ENCODE measurements at places on chromosomes 5 and 9. TPM values are rescaled to one million over a fixed set of nuclear protein-coding genes. Genes with fewer than 3 reads are reported as not detected.

The TMEM141 gene
- polyA plus RNA-seq = 58.1 TPM

The GLRA1 gene
- not detected for polyA plus RNA-seq

The TXNDC8 gene
- not detected for polyA plus RNA-seq

The CEL gene
- not detected for polyA plus RNA-seq

The SV2C gene
- 0.01 TPM for polyA plus RNA-seq

The SERINC5 gene
- 5.0 TPM for polyA plus RNA-seq

The RNF224 gene
- not detected for polyA plus RNA-seq

The CSF1R gene
- polyA plus RNA-seq = 242 TPM
